8988T (cell line): ENCODE measurements at places on chromosomes 7 and 10.

- DNase-seq = no peak
Measured at GRCh38 chr7:47721670-47722069, 139.8 kb upstream of the TNS3 start.

DNA sequence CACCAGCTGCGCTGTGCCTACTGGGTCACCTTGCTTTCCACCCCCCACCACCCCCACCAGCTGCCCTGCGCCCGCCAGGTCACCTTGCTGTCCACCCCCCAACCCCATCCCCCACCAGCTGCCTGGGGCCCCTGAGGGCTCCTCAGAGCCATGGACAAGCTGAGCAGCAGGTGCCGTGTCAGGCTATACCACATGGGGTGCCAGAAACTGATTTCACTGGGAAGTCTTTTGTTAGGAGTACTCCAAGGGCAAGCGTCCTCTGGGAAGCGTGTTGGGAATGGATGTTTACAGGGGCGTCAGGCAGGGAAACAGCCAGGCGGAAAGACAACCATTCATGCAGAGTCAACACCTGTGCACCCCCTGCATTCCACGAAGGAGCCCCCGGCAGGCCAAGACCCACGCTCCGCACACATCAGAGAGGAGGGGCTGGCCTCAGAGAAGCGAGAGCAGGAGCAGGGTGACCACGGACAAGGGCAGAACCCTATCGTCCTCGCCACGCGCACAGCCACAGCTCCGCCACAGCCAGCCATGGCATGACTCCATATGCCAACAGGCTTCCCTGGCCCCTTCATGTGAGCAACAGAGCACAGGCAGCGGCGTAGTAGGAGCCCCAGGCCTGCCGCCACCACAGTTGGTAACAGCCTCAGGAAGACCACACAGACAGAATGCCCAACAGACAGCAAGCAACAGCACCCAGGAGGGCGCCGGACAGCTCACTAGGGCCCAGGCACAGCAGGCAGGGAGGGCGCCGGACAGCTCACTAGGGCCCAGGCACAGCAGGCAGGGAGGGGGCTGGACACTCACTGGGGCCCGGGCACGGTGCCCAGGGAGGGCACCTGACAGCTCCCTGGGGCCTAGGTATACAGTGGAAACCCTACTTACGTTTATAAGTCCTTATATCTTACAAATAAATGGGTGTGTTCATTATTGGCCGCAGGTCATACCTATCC lies 180.8 kb downstream of the MAD1L1 start:
- DNase-seq = no peak

GRCh38 chr10:65548001-65548400 lies 1377.8 kb upstream of the LRRTM3 start:
- DNase-seq = no peak

GRCh38 chr10:5525561-5526341 lies 990 bp downstream of the CALML3 start:
- no peak for DNase-seq
